ENCODE measurements at places on chromosomes 3 and 15.

- no peak overlapping the region for H3K4me3 ChIP-seq
- DNase-seq, result no peak
- peaks cover 92% of the 10 kb centered on the region for H3K4me1 ChIP-seq
- no peaks in the 10 kb centered on the region for H3K27me3 ChIP-seq
Measured at GRCh38 chr15:66743703-66744536, 41.9 kb downstream of the SMAD6 start.

DNA sequence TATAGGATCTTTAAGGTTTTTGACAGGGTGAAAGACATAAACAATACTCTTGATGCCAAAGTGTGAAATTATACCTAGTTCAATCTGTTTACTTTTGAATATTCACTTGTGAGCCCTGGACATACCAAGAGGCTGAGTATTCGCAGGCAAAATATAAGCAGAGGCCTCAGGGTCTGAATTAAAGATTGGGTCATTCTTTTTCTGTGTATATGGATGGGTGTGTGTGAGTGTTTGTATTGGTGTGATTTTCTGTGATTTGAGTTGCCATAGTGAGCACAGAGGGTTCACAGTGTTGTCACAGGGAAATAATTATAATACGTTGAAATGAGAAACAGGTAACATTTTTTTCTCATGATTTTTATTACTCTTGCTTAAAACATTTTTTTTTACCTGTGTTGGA lies 770.7 kb upstream of the ALCAM start:
- H3K4me3 ChIP-seq, result no peak overlapping the region
- H3K4me1 ChIP-seq, result no peaks in the 10 kb centered on the region
- DNase-seq, result no peak
- H3K36me3 ChIP-seq, result no peaks in the 10 kb centered on the region

DNA sequence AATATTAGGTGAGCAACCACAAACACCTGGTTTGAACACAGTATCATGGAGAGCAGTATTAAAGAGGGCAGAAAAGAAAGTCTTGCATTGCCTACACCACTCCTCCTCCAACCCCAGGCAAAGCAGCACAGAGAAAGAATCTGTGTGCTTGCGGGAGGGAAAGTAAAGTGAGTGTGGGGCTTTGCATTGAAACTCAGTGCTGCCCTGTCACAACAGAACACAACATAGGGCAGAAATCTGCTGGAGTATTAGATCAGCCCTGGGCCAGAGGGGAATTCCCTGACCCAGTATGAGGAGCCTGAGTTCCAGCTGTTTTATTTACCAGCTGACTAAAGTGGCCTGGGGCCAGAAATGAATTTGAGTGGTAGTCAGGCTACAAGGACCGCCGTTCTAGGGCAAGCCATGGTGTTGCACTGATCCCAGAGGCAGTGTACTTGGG lies 75.5 kb downstream of the SPATA16 start:
- no peak for DNase-seq
- H3K4me3 ChIP-seq, result no peak overlapping the region
- no peaks in the 10 kb centered on the region for H3K4me1 ChIP-seq
- no peaks in the 10 kb centered on the region for H3K36me3 ChIP-seq
- H3K27ac ChIP-seq, result no peak overlapping the region

- H3K36me3 ChIP-seq, result no peaks in the 10 kb centered on the region
- no peaks in the 10 kb centered on the region for H3K4me1 ChIP-seq
- H3K27me3 ChIP-seq, result no peaks in the 10 kb centered on the region
- DNase-seq, result no peak
- H3K27ac ChIP-seq, result no peak overlapping the region
- no peak overlapping the region for H3K4me3 ChIP-seq
Measured at GRCh38 chr3:141462176-141462859, 24.5 kb upstream of the RASA2 start.

DNA sequence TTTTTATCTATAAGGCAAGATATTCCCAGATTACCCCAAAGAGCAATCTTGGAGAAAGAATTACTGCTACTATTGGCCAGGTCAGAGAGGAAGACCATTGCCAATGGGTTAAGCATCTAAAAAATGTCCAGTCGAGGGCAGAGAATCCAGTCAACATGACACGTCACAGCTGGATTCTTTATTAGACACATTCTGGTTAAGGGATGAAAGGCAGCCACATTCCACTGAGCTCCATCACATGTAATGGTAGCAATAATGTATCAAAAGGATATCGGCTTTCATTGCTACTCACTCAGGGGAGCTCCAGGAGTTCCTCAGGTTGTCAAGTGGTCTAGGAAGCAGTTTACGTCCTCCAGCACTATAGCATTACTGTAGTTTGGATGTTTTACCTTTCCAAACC lies 421.1 kb downstream of the PLOD2 start:
- H3K36me3 ChIP-seq, result no peaks in the 10 kb centered on the region
- no peak for DNase-seq

DNA sequence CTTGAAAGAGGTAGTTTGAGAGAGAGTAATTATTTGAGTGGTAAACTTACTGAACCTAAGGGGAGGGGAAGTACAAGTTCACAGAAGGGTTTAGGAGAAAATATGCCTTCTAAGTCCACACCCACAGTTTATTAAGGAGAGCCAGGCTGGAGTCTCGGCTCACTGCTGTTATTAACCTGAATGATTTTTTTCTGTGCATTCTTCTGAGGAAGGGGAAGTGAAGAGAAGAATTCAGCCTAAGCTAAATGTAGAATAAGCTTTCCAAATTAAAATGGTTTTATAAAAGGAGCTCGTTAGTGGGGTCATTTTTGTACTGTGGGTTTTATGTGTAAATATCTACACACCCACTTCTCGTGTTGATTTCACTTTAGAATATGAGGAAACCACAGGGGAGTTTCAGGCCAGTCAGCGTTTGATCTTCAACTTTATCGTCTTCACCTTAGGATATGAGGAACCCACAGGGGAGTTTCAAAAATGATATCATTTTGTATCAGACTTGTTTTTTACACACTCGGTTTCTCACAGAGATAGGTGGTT lies 1.5 kb downstream of the WHAMM start:
- DNase-seq, result no peak
- peaks cover 73% of the 10 kb centered on the region for H3K4me1 ChIP-seq
- no peaks in the 10 kb centered on the region for H3K27me3 ChIP-seq

DNA sequence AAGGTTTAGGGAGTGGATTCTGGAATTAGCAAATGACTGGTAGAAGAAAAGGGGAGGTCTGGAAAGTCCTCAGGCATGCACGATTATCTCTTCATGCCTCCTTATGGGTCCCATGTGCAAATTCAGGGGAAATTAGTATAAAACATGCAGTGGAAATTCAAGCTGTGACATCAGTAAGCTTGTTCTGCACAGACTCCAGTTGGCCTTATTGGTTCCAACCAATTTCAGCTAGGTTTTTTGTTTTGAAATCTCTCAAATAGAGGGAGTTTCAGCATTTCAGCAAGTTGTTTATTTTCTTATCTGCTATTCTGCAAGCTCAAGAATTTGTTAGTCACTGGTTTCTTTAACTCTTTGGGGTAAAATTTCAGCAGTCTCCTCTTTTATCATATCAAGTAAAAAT lies 774 bp upstream of the TMCO5A start:
- peaks cover 7% of the 10 kb centered on the region for H3K27me3 ChIP-seq
- H3K27ac ChIP-seq, result no peak overlapping the region
- H3K36me3 ChIP-seq, result no peaks in the 10 kb centered on the region
- H3K4me1 ChIP-seq, result no peaks in the 10 kb centered on the region

DNA sequence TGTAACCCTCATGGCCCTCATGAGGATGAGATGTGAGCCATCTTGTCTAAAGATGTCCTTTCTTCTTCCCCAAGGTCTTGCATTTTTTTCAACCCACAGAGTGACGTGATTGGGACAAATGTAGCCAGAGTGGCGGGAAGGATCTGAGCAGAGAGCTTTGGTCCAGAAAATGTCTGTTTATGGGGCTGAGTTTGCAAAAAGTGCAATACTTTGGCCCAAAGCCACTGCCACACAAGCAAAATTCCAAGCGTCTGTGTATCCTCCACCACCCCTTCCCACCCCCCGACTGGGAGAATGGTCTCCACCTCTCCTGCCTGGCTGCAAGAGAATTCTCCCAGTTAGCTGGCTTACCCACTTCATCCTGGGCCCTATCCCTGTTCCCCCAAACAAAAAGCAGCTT lies 246.9 kb upstream of the LRIG1 start:
- H3K27ac ChIP-seq, result no peak overlapping the region
- H3K36me3 ChIP-seq, result no peaks in the 10 kb centered on the region
- H3K4me3 ChIP-seq, result no peak overlapping the region
- H3K4me1 ChIP-seq, result peaks cover 3% of the 10 kb centered on the region
- H3K27me3 ChIP-seq, result no peaks in the 10 kb centered on the region

- no peak overlapping the region for H3K27ac ChIP-seq
- DNase-seq, result no peak
- no peak overlapping the region for H3K4me3 ChIP-seq
- no peaks in the 10 kb centered on the region for H3K36me3 ChIP-seq
- peaks cover 7% of the 10 kb centered on the region for H3K4me1 ChIP-seq
- H3K27me3 ChIP-seq, result no peaks in the 10 kb centered on the region
Measured at GRCh38 chr15:38886315-38887163, 321.9 kb upstream of the RASGRP1 start.

GRCh38 chr3:59133311-59133710 lies 83.5 kb upstream of the CFAP20DC start:
- no peak overlapping the region for H3K27ac ChIP-seq
- no peak for DNase-seq
- no peaks in the 10 kb centered on the region for H3K4me1 ChIP-seq
- no peaks in the 10 kb centered on the region for H3K36me3 ChIP-seq
- no peaks in the 10 kb centered on the region for H3K27me3 ChIP-seq

- H3K27me3 ChIP-seq, result no peaks in the 10 kb centered on the region
- H3K4me1 ChIP-seq, result no peaks in the 10 kb centered on the region
- H3K27ac ChIP-seq, result no peak overlapping the region
- no peaks in the 10 kb centered on the region for H3K36me3 ChIP-seq
Measured at GRCh38 chr3:81339040-81339845, 422.2 kb downstream of the GBE1 start.

- no peak for DNase-seq
- H3K27me3 ChIP-seq, result no peaks in the 10 kb centered on the region
- no peaks in the 10 kb centered on the region for H3K36me3 ChIP-seq
- no peak overlapping the region for H3K4me3 ChIP-seq
Measured at GRCh38 chr3:188133219-188133618, 20.7 kb upstream of the LPP start.

- no peak for DNase-seq
- H3K4me1 ChIP-seq, result peaks cover 24% of the 10 kb centered on the region
- no peak overlapping the region for H3K27ac ChIP-seq
- H3K36me3 ChIP-seq, result no peaks in the 10 kb centered on the region
Measured at GRCh38 chr3:65851827-65852226, 186.9 kb downstream of the MAGI1 start.

GRCh38 chr15:89785774-89786140 lies 9.6 kb downstream of the MESP2 start:
- H3K27me3 ChIP-seq, result no peaks in the 10 kb centered on the region
- H3K4me1 ChIP-seq, result no peaks in the 10 kb centered on the region
- H3K4me3 ChIP-seq, result no peak overlapping the region

- no peaks in the 10 kb centered on the region for H3K36me3 ChIP-seq
- DNase-seq, result no peak
- H3K27ac ChIP-seq, result no peak overlapping the region
- H3K4me3 ChIP-seq, result no peak overlapping the region
- peaks cover 6% of the 10 kb centered on the region for H3K27me3 ChIP-seq
Measured at GRCh38 chr3:126135406-126136076, 44.8 kb downstream of the ALDH1L1 start.

- H3K4me3 ChIP-seq, result no peak overlapping the region
- H3K4me1 ChIP-seq, result no peaks in the 10 kb centered on the region
- peak overlapping the region; percentile 45 for H3K27ac ChIP-seq
- H3K36me3 ChIP-seq, result no peaks in the 10 kb centered on the region
- H3K27me3 ChIP-seq, result peaks cover 51% of the 10 kb centered on the region
- peak; percentile 58 for DNase-seq
Measured at GRCh38 chr15:61653110-61653509, 407.1 kb downstream of the VPS13C start.

- H3K4me1 ChIP-seq, result no peaks in the 10 kb centered on the region
- H3K4me3 ChIP-seq, result no peak overlapping the region
- no peak overlapping the region for H3K27ac ChIP-seq
- no peak for DNase-seq
Measured at GRCh38 chr3:66582721-66583423, 82.0 kb upstream of the LRIG1 start.

GRCh38 chr3:140529096-140529495 lies 148.8 kb upstream of the TRIM42 start:
- H3K4me3 ChIP-seq, result no peak overlapping the region
- H3K27me3 ChIP-seq, result no peaks in the 10 kb centered on the region
- no peaks in the 10 kb centered on the region for H3K36me3 ChIP-seq
- peaks cover 7% of the 10 kb centered on the region for H3K4me1 ChIP-seq

DNA sequence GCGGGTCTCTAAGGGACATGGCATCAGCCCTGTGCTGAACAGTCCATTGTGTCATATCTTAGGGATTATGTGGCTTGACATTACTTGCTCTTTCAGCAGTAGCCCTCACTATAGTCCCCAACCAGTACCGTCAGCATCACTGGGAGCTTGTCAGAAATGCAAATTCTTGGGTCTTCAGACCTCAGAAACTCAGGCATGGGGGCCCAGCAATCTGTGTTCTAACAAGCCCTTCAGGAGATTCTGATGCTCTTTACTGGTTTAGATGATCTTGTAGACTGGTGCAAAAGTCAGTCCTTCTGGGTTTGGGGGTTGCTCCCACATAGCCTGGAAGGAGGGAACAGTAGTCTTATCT lies 39.0 kb upstream of the TRAK1 start:
- H3K27ac ChIP-seq, result peak overlapping the region; percentile 94
- H3K27me3 ChIP-seq, result no peaks in the 10 kb centered on the region
- no peaks in the 10 kb centered on the region for H3K36me3 ChIP-seq

DNA sequence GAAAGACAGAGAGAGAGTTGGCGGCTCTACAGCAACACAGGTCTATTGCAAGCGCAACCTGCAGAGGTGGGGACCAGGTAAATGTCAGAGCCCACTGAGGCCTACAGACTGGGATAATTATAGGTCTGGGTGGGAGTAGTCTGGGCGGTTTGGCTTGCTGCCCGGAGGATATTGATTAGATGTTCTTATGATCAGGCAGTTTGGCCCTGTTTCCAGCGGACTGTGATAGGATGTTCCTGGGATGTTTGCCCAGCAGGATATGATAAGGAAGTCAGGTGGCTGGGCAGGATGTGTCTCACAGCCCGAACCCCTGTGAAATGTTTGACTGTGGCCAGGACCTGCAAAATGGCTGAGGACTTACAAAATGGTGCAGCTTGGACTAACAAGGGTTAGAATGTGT lies 364.9 kb downstream of the NAALADL2 start:
- H3K27ac ChIP-seq, result no peak overlapping the region
- no peaks in the 10 kb centered on the region for H3K27me3 ChIP-seq
- no peaks in the 10 kb centered on the region for H3K36me3 ChIP-seq
- no peak overlapping the region for H3K4me3 ChIP-seq
- peaks cover 16% of the 10 kb centered on the region for H3K4me1 ChIP-seq

DNA sequence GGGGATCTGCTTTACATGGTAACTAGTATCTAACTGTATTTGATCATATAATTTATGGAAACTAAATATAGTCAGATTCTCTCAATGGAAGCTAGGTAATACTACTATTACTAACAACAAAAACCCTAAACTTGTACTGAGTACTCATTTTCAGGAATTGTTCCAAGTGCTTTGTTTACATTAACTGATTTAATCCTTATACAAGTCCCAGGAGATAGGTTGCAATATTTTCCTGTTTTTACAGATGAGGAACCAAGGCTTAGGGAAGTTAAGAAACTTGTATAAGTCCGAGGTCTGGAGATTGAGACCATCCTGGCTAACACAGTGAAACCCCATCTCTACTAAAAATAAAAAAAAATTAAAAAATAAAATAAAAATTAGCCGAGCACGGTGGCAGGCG lies 7.5 kb upstream of the MTHFS start:
- H3K27ac ChIP-seq, result no peak overlapping the region
- no peak overlapping the region for H3K4me3 ChIP-seq
- no peaks in the 10 kb centered on the region for H3K4me1 ChIP-seq
- H3K36me3 ChIP-seq, result no peaks in the 10 kb centered on the region

- no peak overlapping the region for H3K27ac ChIP-seq
- H3K4me3 ChIP-seq, result no peak overlapping the region
- no peaks in the 10 kb centered on the region for H3K36me3 ChIP-seq
- DNase-seq, result no peak
- H3K27me3 ChIP-seq, result no peaks in the 10 kb centered on the region
Measured at GRCh38 chr3:25335356-25335755, 92.7 kb upstream of the RARB start.
